Activated CD4-positive, CD25-positive, alpha-beta regulatory T cell treated with anti-CD3 and anti-CD28 coated beads, Interleukin-2, amount 50 U/mL, for 24 hours (primary cell): ENCODE measurements at places on chromosomes 6 and 20.

- no peak for ATAC-seq
Observed at GRCh38 chr20:26209171-26209941, 512.7 kb upstream of the ZNF337 start.

GRCh38 chr6:44120692-44121443 is 6.4 kb downstream of the MRPL14 start:
- ATAC-seq, result no peak

- no peak for ATAC-seq
Observed at GRCh38 chr6:157032923-157033322, 255.7 kb downstream of the ARID1B start.

DNA sequence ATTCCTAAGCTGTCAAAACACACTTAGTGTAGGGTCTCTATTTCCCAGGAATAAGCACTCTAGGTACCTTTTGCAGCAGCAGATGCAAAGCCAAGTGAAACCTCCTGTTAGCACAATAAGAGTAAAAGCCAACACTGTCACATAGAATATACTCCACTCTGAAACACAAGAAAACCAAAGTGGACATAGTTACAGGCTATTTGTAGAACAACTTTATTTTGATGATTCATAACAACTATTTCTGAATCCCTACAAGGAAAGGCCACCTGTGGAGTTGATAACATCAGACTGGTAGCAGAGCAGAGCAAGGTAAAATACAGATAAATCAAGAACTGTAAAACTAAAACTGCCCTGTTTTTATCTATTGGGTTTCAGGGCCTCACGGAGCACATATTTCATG is 59.7 kb downstream of the ALDH5A1 start:
- no peak for ATAC-seq

- no peak for ATAC-seq
Observed at GRCh38 chr6:56713254-56713672, 70.6 kb upstream of the DST start.

- no peak for ATAC-seq
Observed at GRCh38 chr6:73109659-73110058, 115.6 kb downstream of the KHDC1L start.

GRCh38 chr6:3977875-3978711 is 100.8 kb downstream of the FAM217A start:
- ATAC-seq, result peak; percentile 88

- no peak for ATAC-seq
Observed at GRCh38 chr6:33862536-33862935, 58.7 kb upstream of the MLN start.

DNA sequence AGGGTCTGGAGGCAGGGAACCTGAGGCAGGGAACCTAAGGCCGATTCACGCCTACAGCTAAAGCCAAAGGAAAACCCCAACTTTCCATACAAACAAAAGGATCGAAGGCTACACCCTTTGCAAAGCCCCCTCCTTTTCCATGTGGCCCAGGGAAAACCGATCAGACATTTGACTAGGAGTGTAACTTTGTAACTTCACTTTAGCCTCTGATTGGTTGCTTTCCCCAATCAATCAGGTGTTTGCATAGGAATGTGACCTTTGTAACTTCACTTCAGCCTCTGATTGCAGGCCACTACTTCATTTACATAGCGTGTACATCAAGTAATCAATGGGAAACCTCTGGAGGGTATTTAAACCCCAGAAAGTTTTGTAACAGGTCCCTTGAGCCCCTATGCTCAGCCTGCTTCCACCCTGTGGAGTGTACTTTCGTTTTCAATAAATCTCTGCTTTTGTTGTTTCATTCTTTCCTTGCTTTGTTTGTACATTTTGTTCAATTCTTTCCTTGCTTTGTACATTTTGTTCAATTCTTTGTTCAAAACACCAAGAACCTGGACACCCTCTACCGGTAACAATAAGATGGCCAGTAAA is 43.3 kb downstream of the CHD6 start:
- ATAC-seq, result no peak

GRCh38 chr6:16243055-16243454 is 4.7 kb downstream of the GMPR start:
- no peak for ATAC-seq

GRCh38 chr6:71929047-71929446 is 42.7 kb downstream of the RIMS1 start:
- ATAC-seq, result no peak

GRCh38 chr20:10508468-10509251 is 73.6 kb downstream of the SLX4IP start:
- ATAC-seq, result no peak

DNA sequence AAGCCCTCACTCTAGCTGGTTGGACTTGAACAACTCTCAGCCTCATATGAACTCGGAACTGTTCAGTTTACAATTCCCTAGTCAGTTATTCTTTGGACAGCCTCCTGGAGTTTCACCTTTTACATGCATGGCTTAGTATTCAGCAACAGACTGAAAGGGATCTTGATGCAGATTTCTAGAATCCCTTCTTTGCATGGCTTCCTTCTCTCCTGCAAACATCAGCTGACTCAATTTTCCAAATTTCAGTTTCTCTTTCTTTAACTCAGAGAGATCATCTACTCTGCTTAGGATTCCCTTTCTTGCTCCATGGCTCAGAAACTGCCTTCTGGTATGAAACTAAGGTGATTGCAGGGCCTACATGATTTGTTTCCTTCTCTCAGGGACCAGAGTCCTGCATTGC is 99.6 kb downstream of the CEP57L1 start:
- ATAC-seq, result no peak

GRCh38 chr6:34598712-34599111 is 42.6 kb upstream of the SPDEF start:
- no peak for ATAC-seq

DNA sequence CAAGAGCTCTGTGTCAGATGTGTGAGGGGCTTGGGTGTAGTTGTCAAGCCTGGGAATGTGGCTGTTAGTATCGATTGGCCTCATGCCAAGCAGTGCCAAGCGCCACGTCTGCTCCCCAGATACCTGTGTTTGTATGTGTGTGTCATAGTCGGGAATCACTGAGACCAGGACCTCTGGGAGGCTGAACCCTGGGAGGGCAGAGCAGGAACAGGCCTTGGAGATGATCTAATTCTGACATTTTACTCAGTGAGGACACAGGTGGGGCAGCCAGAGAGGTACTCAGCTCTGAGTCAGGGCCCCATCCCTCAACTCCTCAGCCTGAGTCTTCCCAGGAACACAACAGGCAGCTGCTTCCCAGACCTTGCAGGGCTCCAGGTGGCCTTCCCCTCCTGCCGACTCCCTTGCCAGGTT is 51.2 kb upstream of the FANCE start:
- no peak for ATAC-seq

DNA sequence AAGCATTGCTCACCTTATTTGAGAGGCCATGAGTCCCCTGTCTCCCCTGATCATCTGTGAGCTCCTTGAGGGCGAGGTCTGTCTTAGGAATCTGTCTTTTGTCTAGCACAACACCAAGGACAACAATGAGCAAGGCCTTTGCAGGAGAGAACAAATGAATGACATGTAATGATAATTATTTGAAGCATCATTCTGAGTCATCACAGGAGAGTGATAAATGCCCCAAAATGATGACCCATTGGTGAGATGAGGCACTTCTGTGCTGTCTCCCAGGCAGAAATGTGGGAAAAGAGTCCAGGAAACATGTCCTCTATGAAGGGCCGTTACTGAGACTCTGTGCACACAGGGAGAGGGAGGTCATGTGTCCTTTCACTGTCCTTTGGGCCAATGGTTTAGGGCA is 105.2 kb upstream of the LRFN2 start:
- no peak for ATAC-seq

DNA sequence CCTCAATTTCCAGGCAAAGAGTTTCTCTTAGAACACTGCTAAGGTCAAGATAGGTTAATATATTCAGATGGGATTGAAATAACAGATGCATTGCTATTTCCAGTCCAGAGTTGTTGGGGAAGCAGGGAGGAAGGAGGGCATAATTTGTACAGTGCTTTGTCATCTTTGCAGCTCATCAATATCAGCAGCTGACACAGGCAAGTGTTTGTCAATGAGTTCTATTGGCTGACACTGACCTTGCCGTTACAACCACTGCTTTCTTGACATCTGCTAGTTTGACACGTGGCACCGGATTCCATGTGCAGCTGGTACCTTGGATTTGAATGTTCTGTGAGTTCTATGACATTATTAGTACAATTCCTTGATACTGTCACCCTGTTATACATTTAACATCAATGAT is 28.0 kb upstream of the MLIP start:
- ATAC-seq, result no peak

- ATAC-seq, result no peak
Observed at GRCh38 chr6:122033564-122034181, 365.8 kb upstream of the HSF2 start.

GRCh38 chr6:106979435-106979884 is 4.9 kb upstream of the CD24 start:
- peak; percentile 73 for ATAC-seq

GRCh38 chr6:37015532-37015931 is 10.1 kb downstream of the FGD2 start:
- no peak for ATAC-seq

GRCh38 chr20:41572010-41572572 is 46.1 kb downstream of the CHD6 start:
- no peak for ATAC-seq

DNA sequence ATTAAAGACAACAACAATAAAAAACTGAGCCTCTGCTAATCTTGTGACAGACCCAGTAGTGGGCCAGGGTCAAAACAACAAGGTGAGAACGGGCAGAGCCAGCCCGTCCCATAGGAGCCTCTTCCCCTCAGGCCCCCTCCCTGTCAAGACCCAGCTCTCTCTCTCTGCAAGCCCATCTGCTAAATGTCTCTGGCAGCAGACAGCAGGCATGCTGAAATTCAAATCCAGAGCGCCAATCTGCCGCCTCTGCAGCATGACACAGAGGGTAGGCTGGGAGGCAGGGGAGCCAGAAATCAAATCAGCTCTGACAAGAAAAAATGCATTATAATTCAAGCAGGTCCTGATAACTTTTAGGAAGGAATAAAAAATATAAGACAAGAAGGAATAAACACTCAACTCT is 26.3 kb downstream of the METTL24 start:
- ATAC-seq, result no peak

DNA sequence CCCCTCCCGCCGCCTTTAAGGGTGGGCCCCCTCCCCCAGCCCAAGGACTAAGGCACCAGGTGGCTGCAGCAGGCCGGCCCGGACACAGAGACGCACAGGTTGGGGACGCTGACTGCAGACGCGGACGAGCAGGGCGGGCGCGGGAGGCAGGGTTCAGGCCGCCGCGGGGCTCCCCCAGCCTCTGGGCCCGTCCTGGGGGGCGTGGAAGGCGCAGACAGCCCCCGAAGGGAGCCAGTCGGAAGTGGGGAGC is 9.3 kb downstream of the DUSP15 start:
- ATAC-seq, result no peak

DNA sequence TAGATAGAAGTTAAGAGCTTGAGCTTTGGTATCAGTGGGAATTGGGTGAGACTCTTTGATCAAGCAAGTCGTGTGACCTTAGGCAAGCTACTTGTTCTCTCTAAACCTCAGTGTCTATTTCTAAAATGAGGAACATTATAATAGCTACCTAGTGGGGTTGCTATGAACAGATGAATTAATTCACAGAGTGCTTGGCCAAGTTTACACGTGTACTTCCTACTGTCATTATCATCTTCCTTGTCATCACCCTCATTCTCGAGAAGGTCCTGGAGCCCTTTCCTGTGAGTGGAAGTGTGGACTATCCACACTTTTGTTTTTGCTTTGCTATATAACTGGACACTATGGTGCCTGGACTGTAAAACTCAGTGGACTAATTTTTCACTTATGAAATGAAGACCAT is 64.0 kb downstream of the BCKDHB start:
- ATAC-seq, result no peak

GRCh38 chr20:13799974-13800373 is 15.1 kb downstream of the NDUFAF5 start:
- no peak for ATAC-seq

DNA sequence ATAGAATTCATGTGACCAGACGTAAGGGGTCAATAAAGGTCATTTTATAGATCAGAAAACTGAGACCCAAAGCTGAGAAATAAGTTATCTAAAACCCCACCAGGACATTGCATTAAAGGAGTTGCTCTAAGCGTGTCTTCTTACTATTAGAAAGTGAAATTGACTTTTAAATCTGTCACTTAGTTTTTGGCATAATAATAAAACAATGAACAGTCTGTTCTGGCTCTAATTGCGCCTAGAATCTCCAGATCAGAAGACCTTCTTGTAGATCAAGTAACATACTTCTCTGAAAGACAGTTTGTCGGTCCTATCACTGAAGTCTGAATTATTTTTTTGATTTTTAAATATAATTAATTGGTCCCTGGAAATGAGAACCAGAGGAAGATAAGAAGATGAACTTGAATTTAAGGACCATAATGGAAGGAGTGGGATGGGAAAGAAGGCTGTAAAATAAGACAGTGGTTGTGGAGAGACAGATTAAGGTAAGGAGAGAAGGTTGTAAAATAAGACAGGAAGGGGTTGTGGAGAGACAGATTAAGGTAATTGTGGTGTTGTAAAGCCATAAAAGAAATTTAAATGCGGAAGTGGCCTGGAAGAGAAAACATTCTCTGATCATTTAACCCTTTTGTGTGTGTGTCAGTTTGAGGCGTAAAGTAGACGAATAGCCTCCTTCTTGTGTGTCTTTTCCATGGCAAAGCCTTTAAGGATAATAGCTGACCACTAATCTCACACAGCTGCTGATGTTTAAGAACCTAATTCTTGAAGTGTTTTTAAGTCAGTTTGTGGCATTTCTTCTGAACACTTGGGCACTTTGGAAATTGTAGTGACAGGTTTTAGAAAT is 20.1 kb downstream of the TOP1 start:
- ATAC-seq, result peak; percentile 35

- ATAC-seq, result no peak
Observed at GRCh38 chr6:1759870-1760269, 150.2 kb downstream of the FOXC1 start.

DNA sequence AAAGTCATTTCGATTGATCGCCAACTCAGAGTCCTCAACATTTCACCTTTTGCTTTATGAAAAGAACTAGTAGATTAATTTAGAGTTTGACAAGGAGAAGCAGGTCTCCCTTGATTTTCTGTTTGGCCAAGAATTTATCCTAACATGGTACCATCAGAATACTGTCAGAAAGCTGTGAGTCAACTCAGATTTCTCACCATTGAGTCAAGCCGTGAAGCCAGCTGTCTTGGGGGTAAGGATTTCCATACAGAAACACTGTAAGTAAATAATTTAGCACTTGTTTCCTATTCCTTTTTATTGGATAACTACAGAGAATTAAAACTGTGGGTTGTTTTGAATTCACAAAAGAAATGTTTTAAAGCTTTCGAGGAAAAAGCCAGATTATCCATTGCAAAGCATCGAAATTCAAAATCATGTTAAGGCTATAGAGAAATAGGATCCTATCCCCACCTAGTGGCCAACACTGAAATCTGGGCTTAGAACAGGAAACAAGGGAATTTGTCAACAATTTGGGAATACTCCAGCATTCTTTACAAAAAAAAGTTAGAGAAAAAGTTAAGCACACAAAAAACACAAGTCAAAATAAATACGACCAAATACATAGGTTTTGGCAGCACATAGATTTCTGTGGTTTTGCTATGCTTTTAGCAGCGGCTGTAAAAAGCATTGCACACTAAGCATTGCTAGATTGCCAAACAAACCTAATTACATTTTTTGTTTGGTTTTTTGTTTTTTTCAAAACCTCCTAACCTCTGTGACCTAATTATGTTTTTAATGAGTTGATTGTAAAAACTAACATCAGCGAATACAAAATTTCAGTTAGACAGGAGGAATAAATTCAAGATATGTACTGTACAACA is 44.2 kb downstream of the COL11A2 start:
- ATAC-seq, result no peak
